Activated CD8-positive, alpha-beta memory T cell treated with anti-CD3 and anti-CD28 coated beads for 48 hours (primary cell): ENCODE measurements at places on chromosomes 7 and 10.

GRCh38 chr10:6748981-6749635, 169.0 kb upstream of the PRKCQ start:
- DNase-seq: no peak

DNA sequence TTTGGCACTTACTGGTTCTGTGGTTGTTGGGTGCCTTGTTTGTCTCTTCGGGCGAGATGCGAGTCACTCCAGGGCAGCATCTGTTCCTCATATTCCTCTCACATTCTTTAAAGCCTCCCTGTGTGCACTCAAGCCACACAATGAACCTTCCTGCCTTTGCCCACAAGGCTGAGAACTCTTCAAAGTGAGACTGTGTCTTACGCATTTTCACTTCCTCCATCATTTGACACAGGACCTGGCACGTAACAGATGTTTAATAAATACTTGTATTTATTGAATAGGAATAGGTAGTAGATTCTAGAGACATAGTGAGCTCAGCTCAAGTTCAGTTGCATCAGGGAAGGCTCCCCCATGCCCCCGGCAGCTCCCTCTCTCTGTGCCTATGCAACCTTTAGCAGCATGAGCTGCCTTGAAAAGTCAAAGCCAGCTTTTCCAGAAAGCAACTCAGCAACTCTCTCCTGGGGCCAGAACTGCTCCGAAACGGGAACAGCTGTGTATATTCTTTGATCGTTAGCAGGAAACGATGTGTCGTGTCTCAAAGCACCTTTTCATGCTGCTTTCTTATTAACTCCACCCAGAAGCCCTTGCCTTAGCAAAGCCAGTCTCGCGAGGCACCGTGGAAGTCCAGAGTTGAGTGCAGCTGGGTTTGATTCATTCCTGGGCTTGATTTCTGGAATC, 97.5 kb downstream of the PFKFB3 start:
- DNase-seq: no peak

DNA sequence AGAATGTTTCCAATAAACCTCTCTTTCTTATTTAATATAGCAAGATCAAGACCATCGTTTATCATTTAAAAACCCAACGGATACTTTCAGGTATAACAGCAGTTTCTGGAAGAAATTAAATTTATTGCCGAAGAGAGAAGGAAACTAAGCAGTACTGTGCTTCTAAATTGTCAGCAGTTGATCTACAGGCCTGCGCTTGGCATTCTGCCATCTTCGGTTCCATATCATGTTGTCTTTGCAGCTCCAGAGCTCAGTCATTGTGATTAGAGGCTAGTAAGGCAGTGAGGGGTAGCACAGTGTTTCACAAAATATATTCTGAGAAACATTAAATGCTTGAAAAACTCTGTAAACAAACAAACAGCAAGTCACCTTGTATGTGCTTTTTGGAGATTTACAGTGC, 301.3 kb downstream of the REEP3 start:
- DNase-seq: no peak

DNA sequence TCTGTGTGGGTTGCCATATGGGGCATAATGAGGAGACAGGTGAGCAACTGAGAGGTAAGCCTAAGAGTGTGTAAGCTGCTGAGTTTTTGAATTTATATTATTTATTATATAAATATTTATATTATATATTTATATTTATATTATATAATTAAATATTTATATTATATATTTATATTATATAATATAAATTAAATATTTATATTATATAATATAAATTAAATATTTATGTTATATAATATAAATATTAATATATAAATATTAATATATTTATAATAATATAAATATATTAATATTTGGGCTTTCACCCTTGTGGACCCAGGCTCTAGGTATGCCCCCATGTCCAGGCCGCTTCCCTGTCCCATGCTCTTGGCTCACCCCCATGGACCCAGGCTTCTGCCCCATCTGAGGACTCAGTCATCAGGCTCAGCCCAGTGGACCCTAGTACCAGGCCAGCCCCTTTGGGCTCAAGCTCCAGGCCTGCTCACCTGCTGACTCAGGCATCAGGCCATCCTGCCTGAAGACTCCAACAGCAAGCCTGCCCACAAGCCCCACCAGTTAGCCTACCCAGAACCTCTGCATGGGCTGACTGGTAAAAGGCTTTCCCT, 755.4 kb downstream of the SUGCT start:
- no peak for DNase-seq

DNA sequence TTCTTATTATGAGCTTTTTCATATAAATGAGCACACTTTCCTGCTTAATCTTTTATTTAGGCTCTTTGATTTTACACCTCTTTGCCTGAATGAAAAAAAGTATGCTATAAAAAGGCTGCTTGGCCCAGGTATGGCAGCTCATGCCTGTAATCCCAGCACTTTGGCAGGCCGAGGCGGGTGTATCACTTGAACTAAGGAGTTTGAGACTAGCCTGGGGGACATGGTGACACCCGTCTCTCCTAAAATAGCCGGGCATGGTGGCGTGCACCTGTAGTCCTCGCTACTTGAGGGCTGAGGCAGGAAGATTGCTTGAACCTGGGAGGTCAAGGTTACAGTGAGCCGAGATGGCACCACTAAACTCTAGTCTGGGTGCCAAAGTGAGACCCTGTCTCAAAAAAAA, 72.9 kb downstream of the DOCK4 start:
- DNase-seq: no peak

DNA sequence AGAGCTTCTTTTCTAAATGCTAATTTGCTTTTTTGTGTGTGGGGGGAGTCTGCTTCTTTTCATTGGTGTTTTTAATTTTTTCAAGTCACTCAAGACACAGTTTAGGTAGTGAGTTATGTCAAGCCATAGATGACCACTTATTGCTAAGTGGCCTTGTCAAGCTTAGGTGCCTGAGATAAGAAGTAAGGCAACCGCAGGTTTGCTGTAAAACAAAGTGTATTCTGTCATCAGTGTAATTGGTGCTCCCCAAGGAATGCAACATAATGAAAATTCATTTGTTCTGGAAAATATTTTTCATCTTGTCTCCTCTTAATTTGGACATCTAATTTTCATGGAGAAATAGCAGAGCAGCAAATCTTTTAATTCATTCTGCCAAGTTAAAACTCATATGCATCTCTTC, 249.6 kb downstream of the EXOC4 start:
- DNase-seq: no peak
